Left hindlimb (tissue), 1 donor: ENCODE measurements at places on chromosomes 1 and 21.

DNA sequence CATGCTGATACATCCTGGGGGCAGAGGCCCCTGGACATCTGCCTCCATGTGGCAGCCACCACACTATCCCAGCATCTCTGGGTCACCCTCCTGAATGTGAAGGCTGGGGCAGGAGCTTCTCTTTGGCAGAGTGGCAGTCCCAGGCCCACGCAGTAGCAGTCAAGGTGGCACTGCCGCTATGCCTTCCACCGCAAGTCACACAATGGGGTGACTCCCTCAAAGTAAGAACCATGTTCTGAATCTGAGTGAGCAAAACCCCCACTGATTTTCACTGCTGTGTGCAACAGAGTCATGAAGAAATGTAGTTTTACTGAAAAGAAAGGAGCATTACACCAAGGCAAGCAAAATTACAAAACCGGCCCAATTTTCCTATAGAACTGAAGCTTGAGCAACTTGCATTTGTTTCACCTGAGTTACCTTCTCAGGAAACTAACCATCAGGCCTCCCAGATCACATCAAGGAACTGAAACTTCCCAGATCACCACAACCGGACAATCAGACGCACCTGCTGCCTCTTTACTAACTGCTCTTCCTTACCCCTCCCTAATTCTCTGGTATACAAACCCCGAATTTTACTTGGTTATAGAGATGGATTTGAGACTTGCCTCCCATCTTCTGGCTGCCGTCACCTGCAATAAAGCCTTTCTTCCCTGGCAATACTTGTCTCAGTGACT, 102.6 kb downstream of the PCP4 start:
- no peak for DNase-seq

GRCh38 chr1:114323959-114324661, 170.4 kb upstream of the SYT6 start:
- no peak for DNase-seq

DNA sequence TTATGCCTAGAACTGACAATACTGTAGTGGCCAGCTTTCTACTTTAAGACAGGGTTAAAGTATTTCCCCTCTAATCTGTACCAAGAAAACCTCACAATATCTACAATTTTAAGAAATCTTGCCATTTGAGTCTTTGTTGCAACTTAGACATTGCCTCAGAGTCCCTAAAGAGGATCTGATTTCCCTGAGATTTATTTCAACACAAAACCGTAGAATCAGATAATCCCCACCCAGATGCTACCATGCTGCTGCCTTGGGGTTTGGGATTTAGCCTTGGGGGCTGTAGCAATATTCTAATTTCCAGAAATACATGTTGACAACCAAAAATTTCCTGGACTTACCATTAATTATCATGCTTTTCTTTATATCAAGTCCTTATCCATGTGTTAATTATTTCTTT, 50.3 kb upstream of the DENND1B start:
- no peak for DNase-seq

GRCh38 chr1:22796642-22797041, 86.0 kb downstream of the EPHB2 start:
- no peak for DNase-seq

GRCh38 chr1:19468397-19468956, 16.9 kb downstream of the CAPZB start:
- DNase-seq: no peak

DNA sequence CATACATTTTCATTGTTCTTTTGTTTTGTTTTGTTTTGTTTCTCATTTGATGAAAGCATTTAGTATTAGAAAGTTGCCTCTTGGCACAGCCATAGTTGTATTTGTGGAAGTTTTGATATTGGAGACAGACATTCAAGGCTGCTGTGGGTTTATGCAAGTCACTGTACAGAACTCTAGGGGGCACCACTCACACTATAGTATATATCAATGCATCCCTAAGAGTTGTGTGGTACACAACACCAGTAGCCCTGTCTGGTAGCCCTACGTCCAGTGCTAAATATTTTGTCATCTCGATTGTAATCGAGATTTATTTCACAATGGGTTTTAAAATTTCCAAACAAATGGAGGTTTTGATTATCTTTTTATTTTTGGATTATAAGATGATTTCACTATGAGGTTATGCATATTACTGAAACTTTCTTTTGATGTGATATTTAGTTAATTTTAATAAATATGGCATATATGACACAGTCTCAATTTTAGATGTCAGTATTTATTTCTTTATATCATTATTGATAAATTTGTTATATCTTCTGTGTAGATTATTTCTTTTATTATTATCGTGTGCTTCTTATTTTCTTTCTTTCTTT, 112.2 kb downstream of the NR5A2 start:
- no peak for DNase-seq

DNA sequence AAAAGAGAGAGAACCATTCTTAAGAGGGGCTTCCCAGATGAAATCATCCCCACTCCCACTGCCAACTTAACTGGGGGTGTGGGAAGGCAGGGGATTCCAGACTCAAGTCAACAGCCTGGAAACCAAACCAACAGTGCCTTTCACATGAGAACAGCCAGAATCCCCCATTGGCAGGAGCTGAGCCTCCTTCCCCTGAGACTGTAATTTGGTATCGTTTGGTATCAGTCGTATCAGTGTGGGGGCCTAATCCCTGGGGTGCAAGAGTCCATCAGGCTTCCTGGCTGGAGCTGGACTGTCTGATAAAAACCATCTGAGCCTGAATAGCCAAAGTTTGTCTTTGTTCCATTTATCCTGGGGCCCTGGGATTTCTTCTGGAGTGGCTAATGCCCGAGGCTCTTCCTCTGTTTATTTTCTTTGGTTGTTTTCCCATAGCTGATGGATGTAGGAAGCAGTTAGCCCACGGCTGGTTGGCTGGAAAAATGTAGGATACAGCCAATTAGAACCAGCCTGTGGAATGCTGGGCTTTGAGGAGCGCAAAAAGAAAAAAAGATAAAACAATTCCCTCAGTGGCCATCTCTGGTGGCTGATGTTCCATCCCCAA, 84.6 kb downstream of the LAMC2 start:
- no peak for DNase-seq
